Stimulated activated CD4-positive, alpha-beta T cell treated with anti-CD3 and anti-CD28 coated beads, Interleukin-4, amount 100 ng/mL, for 48 hours (primary cell): ENCODE measurements at places on chromosomes 3 and 15.

- no peak for DNase-seq
These were observed 154.6 kb downstream of the APBA2 start for GRCh38 chr15:29040370-29040751.

DNA sequence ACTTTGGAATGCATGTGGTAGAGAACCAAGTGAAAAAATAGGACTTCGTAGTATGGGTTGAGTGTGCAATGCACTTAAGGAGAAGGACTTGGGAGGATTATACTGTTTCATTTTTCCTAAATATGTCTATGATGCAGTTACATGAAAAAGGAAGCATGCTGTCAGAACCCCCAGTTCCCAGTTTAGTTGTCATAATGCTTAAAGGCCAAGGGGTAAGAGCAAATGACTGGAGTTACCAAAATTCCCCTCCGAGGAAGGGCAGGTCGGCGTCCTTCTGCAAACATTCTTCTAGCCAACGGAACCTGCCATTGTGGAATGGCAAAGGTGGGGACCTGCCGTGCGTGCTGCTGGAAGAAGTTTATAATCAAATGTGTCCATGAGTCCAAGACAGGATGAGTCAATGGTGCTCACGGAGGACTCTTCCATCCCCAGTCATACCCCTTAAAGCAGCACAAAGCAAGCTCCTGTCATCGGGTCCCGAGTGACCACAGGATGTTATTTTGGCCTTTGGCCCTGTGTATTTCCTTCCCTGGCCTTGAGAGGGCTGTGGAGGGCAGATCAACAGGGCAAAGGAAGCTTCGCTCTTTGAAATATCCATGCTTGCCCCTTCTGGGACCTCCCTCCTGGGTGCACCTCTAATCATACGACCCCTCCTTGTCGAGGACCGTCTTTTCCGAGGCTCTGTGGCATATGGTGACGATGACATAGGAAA lies 93.2 kb downstream of the SLCO3A1 start:
- DNase-seq = no peak

- peak; percentile 73 for DNase-seq
These were observed 885 bp downstream of the CDV3 start for GRCh38 chr3:133574260-133574881.

DNA sequence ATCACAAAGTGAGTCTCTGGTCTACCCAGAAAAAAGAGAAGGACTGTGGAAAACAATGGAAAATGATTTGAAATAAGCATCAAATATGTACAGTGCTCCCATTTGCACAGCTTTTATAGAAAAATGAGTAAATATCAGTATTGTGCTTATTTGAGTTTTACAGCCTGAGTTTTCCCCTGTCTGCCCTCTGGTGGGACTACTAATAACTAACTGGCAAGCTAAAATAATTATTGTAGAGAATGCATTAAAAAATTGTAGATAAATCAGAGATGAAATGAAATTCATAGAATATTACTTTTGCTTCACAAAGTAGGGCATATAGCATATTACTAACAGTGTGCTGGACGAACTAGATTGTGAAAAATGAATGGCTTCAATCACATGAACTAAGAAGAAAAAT lies 287.1 kb downstream of the NAALADL2 start:
- DNase-seq = no peak
